ENCODE measurements at places on chromosomes 7 and 10.

- DNase-seq: no peak
These were observed 12.8 kb downstream of the RHEB start for GRCh38 chr7:151506901-151507382.

DNA sequence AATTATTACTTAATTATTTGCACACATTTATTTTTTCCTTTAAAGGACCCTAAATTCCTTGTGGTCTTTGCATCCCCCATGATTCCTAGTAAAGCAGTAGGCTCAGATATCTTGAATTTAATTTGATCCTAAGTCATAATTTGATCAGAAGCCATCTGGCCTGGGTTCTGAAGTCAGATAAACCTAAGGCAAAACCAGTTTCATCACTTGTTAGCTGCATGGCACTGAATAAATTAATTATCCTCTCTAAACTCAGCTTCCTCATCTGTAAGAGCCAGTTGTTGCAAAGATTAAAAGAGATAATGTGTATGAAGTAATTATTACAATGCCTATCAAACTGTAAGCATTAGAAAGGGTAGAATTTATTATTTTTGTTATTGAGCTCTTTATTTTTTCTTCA lies 293.1 kb downstream of the GRM8 start:
- no peak for DNase-seq

GRCh38 chr7:150900675-150901074 lies 48.4 kb downstream of the AOC1 start:
- no peak for DNase-seq

GRCh38 chr7:95520136-95520535 lies 34.4 kb downstream of the ASB4 start:
- no peak for DNase-seq

GRCh38 chr7:82078807-82079206 lies 309.0 kb upstream of the HGF start:
- no peak for DNase-seq

GRCh38 chr7:105188201-105188600 lies 174.2 kb downstream of the KMT2E start:
- DNase-seq: no peak

DNA sequence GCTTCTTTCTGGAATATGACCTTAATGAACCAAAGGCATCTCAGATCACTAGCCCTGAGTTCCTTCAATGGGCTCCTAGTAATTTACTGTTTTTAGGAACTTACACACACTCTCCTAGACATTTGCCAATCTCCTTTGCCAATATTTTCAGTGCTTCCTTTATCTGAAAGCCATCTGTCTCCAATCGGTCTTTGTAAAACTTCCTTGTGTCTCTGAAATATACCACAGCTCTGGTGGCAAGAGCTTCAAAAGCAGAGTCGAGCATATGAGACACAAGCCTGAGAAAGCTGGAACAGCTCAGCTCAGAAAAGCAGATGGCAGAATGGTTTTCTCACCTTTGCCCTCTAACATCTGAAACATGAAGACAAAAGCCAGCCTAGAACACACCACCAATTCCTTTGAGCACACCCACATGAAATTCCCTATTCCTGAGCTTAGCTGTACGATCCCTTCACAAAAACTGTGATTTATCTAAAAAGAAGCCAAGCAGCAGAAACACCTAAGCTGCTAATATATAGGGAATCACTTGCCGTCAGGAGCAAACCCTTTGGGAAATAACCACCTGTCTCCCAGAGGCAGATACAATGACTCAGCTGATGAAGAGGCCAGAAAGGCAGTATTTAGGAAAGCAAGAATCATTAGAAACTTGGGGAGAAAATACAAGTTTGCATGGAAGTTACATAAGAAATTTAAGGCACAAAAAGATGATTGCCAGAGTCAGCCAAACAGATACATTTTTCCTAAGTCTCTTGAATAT lies 70.2 kb upstream of the ANK3 start:
- no peak for DNase-seq

DNA sequence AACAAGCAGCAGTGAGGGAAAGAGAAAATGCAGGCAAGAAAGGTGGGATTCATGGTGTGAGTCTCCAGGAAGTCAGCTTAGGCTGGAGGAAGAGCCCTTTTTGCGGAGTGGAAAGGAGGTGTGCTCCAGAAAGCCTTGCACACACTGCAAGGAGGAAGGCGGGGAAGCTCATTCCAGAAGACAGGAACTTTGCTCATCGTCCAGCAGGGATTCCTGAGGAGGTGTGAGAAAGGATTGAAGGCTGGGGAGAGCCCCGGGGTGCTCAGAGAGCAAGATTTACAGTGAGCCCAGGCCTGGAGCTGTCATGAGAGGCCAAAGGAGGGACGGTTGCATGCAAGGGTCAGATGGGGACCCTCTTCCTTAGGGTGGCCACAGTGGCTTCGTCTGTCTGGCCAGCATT lies 17.6 kb downstream of the SLC29A3 start:
- no peak for DNase-seq

DNA sequence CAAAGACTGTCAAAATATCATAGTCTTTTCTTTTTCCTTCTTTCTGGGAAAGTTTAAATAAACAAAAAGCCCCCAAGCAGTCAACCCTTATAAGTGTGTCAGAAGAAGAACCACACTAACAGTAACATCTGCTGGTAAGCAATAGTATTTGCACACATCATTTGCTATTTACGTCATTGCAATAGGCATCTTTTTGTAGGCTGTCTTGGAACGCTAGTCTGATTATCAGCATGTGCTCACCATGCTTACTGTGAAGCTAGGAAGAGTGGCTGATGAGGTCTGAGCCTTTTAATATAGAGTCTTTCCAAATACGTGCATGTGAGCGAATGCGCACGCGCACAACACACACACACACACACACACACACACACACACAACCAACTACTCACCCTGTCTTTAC lies 599.0 kb upstream of the TPK1 start:
- DNase-seq: no peak

DNA sequence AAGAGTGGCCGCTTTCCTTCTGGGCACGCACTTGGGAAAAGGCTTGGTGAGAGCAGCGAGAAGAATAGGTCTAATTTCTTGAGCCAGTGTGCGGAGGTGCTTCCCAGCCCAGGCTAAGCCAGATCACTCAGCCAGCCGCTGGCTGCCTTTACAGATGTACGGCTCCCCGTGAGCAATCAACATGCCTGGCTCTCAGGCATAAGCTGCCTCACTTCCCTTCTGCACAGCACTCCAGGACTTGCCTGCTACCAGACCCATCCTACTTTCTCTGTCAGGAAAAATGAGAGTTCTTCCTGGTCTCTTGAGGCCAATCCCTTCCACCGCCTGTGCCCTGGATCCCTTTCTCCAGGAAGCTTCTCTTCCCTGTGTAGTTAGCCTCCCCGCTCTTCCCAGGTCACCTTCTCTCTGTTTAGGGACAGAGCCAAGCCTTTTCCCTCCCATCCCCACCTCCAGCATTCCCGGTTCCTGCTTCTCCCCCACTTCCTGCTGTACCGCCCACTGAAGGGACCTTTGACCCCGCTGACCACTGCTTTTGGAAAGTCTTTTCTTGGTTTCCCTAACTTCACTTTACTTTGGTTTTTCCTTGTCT lies 1.1 kb upstream of the ACTR3C start:
- DNase-seq: no peak

DNA sequence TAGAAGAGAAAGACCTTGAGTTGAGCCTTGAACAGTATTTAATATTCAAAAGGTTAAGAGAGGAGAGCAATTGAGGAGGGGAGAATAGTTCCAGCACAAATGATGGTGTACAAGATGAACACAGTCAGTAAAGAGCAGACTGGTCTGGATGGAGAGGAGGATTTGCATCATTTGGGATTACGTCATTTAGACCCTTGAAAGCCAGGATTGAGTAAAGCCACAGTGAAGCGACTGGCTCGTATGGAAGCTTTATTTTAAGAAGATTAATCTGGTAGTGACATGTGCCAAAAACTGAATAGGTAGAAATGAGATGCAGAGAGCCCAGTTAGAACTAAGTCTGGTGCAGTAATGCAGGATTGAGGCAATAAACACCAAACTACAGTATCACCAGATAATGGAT lies 52.6 kb downstream of the TRUB1 start:
- no peak for DNase-seq

DNA sequence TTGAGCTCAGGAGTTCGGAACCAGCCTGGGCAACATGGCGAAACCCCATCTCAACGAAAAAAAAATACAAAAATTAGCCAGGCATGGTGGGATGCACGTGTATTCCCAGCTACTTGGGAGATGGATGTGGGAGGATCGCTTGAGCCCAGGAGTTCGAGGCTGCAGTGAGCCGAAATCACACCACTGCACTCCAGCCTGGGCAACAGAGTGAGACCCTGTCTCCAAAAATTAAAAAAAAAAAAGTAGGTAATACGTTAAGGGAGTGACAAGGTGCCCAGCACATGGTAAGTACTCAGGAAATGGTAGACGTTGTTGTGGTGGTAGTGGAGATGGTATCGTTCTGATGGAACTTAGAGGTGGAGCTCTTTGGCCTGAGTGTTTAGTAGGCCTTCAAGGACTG lies 41.0 kb upstream of the XPNPEP1 start:
- DNase-seq: no peak

- no peak for DNase-seq
These were observed 49.9 kb upstream of the TMEM248 start for GRCh38 chr7:66871076-66871475.

- DNase-seq: no peak
These were observed 345.8 kb downstream of the KCNMA1 start for GRCh38 chr10:77291596-77292505.

GRCh38 chr7:17682586-17682985 lies 257.7 kb downstream of the SNX13 start:
- DNase-seq: no peak

DNA sequence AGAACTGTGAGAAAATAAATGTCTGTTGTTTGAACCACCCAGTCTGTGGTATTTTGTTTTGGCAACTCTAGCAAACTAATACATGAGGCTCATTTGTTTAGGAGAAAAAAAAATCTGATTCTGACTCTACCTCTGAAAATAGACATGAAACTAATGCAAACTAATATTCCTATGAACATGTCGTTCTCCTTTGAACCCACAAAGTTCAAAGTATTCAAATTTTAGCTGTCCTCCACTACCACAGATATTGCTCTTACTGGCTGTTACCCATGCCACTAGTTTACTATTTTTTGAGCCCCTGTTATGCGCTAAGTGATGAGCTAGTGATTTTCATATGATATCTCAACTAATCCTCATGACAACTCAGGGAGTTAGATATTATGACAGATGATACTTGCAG lies 58.8 kb upstream of the ZNF804B start:
- DNase-seq: no peak

- no peak for DNase-seq
These were observed 190.0 kb downstream of the PLXNA4 start for GRCh38 chr7:132386201-132386681.

DNA sequence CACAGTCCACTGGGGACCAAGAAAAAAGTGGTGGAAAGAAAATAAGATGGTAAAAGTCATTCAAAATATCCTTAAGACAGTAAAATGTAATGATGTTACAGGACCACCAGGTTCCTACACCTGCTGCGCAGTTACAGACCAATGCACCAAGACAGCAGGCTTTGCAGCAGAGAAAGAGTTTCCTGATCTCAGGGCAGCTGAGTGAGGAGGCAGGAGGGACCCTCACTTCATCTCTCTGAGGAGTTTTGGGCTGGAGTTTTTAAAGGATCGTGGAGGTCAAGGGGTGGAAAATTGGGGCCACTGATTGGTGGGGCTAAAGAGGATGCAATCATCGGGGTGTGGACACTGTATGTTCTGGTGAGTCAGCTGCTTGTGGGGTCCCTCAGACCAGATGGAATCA lies 100.0 kb downstream of the BMS1 start:
- DNase-seq: no peak

GRCh38 chr10:95480102-95480900 lies 80.9 kb downstream of the SORBS1 start:
- no peak for DNase-seq

DNA sequence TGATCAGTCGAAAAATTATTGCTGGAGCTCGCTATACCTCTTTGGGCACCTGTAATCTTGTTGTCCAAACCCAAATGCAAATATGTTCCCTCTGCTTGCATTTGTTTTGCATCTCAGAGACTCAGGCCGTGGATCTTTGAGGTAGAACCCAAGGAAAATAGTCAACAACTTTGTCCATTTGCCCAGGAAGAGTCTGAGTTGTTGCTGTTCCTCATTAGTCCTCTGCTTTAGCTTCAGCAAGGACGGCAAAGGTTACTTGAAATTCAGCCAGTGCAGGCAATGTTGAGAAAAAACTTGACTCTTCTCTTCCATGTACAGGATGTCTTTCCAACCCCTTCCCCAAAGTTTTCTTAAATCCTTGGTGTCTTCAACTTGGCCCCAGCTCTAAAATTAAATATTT lies 45.8 kb downstream of the PDK4 start:
- DNase-seq: no peak

GRCh38 chr7:25215694-25216335 lies 12.5 kb downstream of the NPVF start:
- no peak for DNase-seq

GRCh38 chr7:15252181-15252580 lies 309.6 kb downstream of the AGMO start:
- DNase-seq: no peak

DNA sequence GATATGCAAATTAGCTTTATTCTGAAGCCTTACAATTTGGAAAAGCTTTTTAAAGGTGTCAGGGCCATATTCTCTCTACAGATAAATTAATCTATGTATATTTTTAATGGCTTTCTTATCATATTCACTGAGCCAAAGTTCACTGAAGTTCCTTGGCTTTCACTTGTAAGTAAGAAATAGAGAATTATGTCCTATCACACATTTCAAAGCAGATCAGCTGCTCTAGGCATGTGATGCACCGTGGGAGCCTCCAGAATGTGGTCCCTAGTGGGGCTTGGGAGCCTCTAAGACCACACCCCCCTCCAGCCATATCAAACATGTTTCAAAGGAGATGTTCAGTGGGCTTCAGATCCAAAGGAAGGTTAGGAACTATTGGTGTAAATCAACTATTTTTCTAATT lies 51.5 kb downstream of the LAMB4 start:
- DNase-seq: no peak

DNA sequence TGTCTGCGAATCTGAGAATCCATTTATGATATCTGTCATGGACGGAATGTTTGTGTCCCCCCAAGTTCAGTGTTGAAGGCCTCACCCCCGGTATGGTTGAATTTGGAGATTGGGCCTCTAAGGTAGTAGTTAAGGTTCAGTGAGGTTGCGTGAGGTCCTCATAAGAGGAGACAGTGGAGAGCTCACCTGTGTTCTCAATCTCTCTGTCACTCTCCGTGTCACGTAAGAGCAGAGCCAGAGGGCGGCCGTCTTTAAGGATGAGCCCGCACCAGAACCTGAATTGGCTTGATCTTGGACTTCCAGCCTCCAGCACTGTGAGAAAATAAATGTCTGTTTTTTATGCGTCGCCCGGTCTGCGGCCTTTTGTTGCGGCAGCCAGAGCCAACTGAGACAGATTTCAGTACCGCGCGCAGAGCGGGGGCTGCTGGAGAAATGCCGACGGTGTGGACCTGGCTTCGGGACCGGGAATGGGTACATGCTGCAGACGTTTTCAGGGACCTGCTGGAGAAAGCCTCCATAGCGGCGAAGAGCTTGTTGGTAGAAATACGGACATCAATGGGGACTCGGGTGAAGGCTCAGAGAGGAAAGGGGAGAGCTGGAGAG lies 40.2 kb downstream of the WDR37 start:
- no peak for DNase-seq

- DNase-seq: no peak
These were observed 125.3 kb downstream of the INSYN2A start for GRCh38 chr10:127071126-127071525.

GRCh38 chr10:29669149-29669548 lies 34.4 kb upstream of the SVIL start:
- no peak for DNase-seq
